ENCODE measurements at places on chromosomes 16 and 17.

- peak overlapping the region; percentile 89 for H3K27ac ChIP-seq
- no peak for DNase-seq
- H3K36me3 ChIP-seq = no peaks in the 10 kb centered on the region
- no peaks in the 10 kb centered on the region for H3K27me3 ChIP-seq
- H3K4me3 ChIP-seq = no peak overlapping the region
Measured at GRCh38 chr16:30903002-30903401, 6.6 kb downstream of the CTF1 start.

DNA sequence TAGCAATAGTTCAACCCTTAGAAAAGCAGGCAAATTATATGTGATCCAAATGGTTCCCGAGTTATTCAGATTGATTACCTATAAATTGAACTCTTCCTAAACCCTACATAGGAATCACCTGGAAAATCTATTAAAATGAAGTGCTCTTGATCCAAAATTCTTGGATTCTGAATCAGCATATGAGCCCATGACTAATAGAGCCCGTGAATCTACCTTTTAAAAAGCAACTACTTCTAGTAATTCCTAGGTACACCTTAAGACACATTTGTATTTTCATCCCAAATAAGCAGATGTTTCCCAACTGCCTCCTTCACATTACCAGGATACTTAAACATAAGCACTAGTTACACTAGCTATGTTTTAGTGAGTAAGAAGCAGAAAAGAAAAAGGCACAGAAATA, 1171.0 kb upstream of the GOT2 start:
- H3K4me1 ChIP-seq = no peaks in the 10 kb centered on the region
- no peaks in the 10 kb centered on the region for H3K36me3 ChIP-seq
- H3K4me3 ChIP-seq = no peak overlapping the region
- DNase-seq = no peak
- H3K27ac ChIP-seq = no peak overlapping the region

DNA sequence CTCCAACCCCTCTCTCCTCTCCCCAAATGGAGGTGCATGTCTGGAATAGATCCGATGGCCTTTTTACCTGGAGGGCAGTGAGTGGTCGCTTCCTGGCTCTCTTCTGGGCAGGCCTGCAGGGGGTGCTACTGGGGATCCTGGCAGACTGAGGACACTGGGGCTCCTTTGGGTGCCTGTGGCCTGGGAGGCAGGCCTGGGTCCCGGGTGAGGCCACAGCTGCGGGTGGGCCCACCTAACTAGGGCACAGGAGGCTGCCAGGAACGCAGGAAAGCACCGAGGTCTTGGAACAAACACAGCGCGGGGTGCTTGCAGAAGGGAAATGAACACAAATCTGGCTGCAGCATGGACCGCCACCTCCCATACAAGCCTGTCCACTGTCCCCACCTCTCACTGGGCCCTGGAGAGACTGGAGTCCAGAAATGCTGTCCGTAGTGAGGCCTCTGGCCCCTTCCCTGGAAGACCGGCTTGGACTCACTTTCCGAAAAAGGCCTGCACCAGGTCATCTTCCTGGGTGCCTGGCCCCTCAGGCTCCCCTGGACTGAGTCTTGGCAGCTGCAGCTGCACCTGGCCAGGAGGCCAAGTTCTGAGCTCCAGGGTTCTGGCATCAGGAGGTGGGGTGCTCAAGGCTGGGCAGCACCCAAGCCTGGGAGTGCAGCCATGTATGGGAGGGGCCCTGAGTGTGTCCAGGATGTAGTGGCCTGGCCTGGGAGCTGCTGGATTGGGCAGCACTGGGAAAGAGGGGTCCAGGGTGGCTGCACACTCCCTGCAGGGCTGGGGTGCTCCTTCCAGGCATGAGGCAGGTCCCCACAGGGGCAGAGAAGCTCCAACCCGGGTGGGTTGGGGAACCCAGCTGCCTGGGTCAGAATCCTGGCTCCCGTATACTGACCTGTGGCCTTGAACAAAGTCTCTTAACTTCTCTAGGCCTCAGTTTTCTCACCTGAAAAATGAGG, 195.1 kb downstream of the IRF8 start:
- no peak overlapping the region for H3K27ac ChIP-seq
- H3K4me1 ChIP-seq = no peaks in the 10 kb centered on the region
- H3K36me3 ChIP-seq = no peaks in the 10 kb centered on the region
- H3K27me3 ChIP-seq = peaks cover 4% of the 10 kb centered on the region
- no peak for DNase-seq
- H3K4me3 ChIP-seq = no peak overlapping the region

GRCh38 chr17:67375716-67376115, 1.4 kb upstream of the PITPNC1 start:
- no peaks in the 10 kb centered on the region for H3K4me1 ChIP-seq
- no peak overlapping the region for H3K4me3 ChIP-seq
- H3K27me3 ChIP-seq = no peaks in the 10 kb centered on the region
- no peak overlapping the region for H3K27ac ChIP-seq
- DNase-seq = no peak

All from adrenal gland (tissue), 19 donors.